Stimulated activated CD4-positive, alpha-beta T cell treated with anti-CD3 and anti-CD28 coated beads, Interleukin-2, amount 100 ng/mL, for 24 hours (primary cell): ENCODE measurements at places on chromosomes 6 and 20.

DNA sequence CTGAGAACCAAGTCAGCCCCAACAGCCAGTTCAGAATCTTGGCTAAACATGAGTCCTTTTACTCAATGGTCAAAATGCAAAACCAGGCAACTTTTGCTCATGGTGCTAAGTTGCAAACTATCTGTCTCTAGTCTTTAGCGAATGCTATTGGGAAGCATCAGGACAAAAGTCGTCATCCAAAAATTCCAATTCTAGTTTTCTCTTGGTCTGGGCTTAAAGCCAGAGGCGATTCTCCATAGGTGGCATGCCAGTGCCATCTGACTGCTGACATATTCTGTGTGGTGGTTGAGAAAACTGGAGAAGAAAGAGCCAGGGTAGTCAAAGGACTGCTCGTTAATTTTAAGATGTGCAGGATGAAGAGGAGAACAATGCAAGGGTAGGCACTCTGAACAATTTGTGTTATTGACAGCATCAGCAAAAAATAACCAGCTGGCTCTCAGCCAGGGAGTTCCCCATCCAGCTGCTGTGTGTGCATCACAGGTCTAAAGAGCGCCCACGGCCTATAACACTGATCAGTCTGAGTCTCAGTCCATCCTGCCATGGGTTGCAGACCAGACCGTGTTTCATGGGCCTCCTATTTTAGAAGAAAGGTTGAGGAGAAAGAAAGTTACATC, 313.6 kb downstream of the ALDH8A1 start:
- DNase-seq = peak; percentile 45

- no peak for DNase-seq
Observed at GRCh38 chr6:93259332-93259731, 160.0 kb downstream of the EPHA7 start.

DNA sequence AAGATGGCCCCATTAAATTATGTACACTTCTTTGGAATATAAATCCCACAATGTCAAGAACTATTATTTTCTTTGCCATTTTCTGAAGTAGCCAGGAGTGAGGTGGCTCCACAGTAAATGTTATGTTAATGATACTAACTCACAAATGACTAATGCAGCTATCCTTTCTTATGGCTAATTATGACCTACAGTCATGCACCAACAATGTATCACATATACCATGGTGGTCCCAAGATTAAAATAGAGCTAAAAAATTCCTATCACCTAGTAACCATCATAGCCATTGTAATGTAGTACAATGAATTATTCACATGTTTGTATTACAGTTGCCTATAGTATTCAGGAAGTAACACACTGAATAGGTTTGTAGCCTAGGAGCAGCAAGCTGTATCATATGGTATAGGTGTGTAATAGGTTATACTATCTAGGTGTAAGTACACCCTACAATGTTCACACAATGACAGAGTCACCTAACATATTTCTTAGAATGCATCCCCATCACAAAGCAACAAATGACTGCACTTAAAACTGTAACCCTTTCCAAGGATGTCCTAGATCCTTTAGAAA, 15.3 kb downstream of the ECHDC1 start:
- DNase-seq = no peak

DNA sequence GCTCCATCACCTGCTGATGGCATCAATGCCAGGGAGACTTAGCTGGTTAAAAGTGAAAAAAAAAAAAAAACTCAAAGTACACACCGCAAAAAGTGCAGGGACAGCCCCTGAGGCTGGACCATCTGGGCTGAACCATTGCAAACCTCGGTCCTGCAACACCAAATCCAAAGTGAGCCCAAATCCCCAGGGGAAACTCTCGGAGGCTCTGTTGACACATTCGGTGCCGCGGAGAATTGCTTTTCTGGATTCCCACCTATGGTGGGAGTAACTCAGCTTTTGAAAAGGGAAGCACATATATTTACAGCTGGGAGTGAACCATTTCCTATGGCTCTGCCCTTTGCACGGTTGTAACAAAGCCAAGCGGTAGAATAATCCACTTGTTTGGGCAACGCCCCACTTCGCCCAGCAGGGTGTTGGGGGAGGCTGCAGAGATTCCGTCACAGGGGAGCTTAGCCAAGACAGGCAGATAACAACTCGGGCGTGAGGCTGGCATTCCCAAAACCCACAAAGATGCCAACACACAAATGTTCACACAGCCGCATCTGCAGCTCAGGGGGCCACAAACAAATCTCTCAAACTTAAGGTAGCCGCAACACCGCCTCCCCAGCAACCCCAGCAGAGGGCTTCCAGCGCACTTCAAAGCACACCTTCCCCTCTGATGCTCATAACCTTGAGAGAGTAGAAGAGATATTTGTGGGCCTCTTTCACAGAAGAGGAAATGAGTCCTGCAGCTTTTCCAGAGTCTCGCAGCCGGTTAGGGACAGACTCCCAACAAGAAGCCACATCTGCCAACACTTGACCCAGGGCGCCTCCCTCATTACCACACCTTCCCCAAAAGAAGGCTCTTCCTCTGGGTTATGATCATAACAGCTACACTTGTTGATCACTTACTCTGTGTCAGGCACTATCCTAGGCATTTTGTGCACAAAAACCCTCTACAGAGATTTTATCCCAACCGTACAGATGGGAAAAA, 11.4 kb downstream of the ZC3H12D start:
- DNase-seq = no peak

DNA sequence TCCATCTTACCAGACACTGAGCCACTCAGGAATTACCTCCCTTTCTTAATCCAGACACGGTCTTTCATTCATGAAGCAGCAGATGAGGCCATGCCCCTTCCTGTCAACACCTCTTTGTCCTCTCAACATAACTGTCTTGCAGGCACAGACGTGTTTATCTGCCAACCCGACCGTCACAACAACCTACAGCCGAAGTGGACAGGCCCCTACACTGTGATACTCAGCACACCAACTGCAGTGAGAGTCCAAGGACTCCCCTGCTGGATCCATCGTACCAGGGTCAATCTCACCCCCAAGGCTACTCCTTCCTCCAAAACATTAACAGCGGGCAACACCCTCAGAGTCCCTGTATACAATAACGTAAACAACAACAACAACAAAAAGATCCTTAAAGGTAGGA, 30.6 kb upstream of the ULBP3 start:
- no peak for DNase-seq

DNA sequence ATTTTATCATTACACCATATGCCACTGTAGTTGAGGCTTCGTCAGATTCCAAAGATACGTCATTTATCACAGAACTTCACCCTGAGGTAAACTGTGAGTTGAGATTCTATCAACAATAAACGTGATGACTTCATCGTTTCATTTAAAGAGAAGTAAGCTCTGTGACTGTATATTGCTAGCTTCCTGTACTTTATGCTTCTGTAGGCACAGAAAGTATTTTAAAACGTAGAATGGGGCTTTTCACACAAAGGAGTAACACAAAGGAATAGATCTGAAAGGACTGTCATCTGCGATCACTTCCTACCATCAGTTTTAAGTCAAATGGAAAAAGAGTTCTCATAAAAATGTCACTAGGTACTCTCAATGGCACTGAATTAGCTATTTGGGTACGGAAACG, 234.4 kb upstream of the MCHR2 start:
- DNase-seq = no peak

DNA sequence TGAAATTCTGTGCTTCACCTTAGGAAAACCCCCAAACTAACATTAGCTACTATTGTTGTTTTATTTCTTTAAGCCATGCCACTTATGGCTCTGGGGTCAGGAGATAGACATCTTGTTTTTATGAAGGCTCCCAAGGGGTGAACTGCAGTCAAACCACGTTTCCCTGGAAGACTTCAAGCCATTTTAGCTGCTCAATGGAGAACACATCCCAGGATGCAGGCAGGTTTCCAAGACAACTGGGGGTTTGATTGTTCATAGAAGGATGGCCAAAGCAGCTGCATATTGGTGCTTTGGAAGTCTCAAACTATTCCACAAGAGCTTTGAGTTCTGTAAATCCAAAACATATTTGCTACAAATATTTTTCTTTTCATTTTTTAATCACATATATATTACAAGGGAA, 818.0 kb downstream of the MAFB start:
- no peak for DNase-seq

- no peak for DNase-seq
Observed at GRCh38 chr20:2564406-2564805, 28.0 kb downstream of the TMC2 start.

DNA sequence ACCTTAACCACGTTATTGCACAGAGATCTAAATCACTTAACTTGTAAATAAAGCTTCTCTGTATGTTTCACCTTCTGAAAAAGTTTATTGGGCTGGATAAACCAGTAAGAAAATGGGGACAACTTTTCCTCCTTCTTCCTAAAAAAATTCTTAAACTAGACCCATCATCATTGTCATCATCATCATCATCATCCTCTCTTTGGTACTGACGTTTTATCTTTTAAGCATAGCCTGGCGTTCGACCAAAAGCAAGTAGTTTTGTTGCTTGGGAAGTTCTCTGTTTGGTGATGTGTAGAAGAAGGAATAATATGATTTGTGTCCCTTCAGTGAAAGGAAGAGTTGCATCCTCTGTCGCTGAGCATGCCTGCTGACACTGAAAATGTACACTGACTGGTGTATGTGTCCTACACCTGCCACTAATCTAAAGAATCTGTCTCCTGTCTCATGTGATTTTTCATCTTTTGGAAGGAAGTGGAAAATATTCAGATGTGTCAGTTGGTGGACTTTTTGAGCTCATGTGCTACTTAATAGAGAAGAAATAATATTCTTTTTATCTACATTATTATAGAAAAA, 2.5 kb downstream of the CLVS2 start:
- DNase-seq = no peak

DNA sequence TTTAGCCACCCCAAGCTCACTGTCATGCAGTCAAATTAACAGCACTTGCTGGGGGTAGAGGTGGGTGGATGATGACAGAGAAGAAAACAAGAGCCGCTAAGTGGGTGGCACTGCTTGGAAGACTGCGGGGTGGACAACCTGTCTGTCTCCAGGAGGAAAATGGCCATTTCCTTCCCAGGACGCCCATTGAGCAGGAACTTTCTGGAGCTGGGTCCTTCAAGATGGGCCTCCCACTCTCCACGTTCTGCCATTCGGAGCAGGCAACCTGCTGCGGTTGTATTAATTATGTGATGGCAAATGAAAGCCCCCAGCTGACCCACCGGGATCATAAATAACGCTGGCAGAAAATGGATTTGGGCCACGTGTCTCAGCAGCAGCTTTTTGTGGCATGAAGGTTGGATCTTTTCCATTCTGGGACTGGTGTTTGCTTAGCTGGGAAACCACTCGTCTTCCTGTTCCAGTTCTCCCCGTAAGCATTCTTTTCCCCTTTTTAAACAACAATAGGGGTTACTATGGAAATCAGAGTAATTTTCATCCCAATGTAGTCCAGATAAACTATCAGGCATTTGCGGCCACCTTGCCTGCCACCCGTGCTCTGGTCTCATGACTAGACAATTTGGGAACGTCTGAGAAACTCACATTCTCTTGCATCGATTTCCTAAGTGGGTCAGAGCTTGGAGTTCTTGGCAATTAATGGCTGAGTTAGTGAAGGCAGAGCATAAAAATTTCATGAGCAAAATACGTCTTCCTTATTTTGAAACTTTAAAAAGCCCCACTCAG, 215.5 kb downstream of the ANKRD60 start:
- no peak for DNase-seq

DNA sequence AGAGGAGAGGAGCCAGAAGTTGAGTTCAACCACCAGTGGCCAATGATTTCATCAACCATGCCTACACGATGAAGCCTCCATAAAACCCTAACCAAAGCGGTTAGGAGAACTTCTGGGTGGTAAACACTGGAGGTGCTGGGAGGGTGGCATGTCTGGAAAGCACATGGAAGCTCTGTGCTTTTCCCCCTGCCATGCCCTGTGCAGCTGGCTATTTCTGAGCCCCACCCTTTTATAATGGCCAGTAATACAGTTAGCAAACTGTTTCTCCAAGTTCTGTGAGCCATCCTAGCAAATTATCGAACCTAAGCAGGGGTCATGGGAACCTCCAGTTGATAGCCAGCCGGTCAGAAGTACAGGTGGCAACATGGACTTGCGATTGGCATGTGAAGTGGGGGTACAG, 147.8 kb upstream of the INSM1 start:
- DNase-seq = no peak

- DNase-seq = no peak
Observed at GRCh38 chr6:324729-325125, 32.4 kb downstream of the DUSP22 start.

DNA sequence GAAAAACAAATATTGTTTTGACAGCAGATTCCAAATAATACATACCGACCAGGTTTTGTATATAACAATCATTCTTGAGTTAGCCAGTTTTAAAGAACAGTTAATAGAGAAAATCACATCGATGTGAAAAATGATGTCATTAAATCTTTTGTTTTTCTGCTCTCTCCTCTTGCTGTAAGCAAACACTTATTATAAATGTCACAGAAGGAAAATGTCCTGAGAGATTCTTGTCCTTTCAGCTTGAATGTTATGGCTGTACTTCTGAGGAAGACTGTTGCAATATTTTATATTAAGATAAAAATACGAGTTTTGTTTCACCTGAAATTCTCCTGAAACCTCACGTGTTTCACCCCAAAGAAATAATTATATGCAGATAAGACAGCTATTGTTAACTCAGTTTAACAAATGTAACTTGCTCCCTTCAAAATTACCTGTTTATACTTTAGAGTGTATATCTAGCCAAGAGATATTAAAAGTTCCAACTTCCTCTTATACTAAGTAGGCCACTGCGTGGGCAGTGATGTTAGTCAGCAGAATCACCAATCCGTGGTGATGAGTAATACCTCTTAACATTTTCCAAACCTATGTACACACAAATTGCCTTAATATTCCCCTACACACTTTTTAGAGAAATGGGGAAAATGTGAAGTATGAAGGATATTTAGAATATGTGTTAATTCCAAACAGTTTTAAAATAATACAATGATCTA, 1111.4 kb upstream of the CITED2 start:
- peak; percentile 5 for DNase-seq

DNA sequence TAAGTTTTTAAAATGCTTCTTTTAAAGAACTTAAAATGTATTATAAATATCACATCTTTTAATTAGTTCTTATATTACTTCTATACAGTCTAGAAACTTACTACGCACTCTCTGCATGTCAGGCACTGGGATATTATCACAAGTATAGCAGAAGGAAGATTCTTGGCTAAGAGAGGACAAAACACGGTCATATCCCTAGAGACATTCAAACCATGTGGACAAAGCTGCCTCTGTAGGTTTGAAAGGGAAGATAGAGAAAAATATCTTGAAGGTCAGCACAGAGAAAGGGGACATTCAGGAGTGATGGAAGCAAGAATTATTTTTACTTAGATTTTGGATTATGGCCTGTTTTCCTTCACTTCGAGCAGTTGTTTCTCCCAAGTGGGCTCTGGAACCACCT, 64.1 kb downstream of the LRRC1 start:
- no peak for DNase-seq

GRCh38 chr6:153013438-153013837, 10.9 kb upstream of the MTRF1L start:
- DNase-seq = no peak
